ENCODE measurements at places on chromosomes 5 and 9.

GRCh38 chr9:117823576-117823975 is 119.4 kb downstream of the TLR4 start:
- DNase-seq: no peak

- peak; percentile 92 for DNase-seq
Measured at GRCh38 chr9:110919609-110920008, 118.7 kb downstream of the LPAR1 start.

- no peak for DNase-seq
Measured at GRCh38 chr5:666816-667498, 26.2 kb downstream of the TPPP start.

GRCh38 chr5:119404033-119404432 is 48.2 kb downstream of the TNFAIP8 start:
- no peak for DNase-seq

DNA sequence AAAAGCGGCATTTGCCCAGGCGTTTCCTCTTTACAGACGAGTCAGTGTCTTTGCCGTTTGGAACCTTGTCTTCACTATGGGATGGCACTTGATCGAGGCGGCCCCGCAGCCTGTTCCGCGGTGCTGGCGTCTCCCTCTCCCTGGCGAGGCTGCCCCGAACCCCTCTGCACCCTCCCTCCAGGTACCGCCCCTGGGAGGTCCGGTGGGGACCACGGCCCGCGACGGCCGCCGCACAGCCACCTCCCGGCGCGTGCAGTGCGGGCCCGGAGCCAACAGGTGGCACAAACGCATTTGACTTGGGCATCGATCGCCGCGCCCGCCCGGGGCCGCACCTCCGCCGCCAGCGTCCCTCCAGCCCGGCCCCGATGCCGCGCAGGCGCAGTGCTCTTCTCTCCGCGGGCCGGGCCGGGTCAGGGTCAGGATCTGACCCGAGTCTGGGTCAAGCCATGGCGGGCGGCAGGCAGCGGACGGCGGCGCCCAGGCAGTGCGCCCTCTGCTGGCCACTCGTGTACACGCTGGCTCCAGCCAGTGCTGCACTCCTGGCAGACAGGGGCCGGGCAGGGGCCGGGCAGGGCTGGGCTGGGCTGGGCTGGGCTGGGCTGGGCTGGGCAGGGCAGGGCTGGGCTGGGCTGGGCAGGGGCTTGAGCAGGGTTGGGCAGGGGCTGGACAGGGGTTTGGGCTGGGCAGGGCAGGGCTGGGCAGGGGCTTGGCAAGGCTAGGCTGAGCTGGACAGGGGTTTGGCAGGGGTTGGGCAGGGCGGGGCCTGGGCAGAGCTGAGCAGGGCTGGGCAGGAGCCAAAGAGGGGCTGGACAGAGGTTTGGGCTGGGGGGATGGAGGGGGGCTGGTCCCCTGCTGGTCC is 155.8 kb upstream of the IRX4 start:
- no peak for DNase-seq

GRCh38 chr5:4642525-4642924 is 497.6 kb upstream of the ADAMTS16 start:
- DNase-seq: no peak

DNA sequence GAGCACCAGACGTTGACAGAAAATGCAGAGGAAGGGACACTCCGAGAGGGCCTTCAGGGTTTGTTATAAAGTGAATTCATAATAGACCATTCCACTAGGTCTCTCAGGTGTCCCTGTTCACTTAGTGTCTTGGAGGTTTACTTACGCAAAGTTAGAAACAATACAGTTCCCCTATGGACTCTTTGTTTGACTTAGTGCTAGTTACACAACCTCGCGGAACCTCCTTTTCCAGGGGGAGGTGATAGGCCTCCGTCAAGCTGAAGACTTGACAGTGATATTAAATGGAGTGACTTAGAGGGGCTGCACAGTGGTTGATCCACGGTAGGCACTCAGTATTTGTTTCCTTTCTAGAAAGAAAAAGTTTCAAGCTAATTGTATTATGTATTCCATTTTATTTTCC is 1.3 kb downstream of the CCT5 start:
- DNase-seq: no peak

DNA sequence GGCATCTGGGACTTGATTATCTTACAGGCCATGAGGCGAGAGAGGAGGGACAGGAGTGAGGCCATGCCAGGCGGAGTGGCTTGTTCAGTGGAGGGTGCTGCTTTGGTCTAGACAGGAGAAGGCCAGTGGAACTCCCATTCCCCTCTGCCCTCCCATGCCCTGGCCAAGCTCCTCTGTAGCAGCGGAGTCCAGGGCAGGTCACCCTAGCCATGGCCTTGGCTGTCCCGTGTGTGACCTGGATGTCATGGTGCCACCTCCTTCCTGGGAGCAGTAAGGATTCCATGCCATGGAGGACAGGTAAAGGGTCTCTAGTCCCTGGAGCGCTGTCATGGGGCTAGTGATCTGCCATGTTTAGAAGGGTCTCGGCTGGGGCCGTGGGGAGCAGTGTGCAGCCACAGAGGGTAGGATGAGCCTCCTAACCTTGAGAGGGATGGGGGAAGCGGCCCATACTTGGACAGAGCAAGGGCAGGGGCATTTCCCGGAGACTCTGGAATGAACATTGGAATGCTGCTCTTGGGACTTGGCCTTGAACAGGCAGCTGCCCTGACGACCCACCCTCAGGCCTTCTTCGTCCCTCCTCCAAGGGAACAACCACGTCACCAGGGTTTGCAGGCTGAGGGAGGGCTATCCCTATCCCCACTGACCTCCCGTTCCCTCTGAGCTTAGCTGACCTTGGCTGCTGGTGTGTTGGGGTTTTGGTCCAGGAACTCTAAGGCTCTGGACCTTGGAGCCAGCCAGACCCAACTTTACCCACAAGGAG is 100.4 kb downstream of the DAB2IP start:
- DNase-seq: no peak

- DNase-seq: peak; percentile 38
Measured at GRCh38 chr9:120893611-120894307, 16.8 kb upstream of the PHF19 start.

DNA sequence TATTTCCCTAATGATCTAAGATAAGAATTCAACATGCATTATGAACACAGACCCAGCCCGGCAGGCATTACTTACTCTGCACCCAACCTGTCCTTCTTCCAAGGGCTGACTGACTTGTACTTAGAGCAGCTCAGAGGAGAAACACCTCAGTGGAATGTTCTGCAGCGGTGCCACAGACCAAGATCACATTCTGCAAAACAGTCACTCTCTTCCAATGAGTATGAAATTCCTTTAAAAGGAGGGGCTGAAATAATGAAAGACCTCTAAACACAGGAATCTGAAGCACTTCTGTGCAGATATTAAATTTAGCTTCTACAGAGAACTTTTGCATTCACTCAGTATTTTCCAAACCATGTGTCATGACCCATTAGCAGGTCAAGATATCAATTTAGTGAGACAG is 172.9 kb downstream of the ZDHHC21 start:
- DNase-seq: no peak

GRCh38 chr5:54390015-54390414 is 65.5 kb upstream of the HSPB3 start:
- peak; percentile 96 for DNase-seq
